ENCODE measurements at places on chromosomes 6 and 20. TPM values are rescaled to one million over a fixed set of nuclear protein-coding genes. Genes with fewer than 3 reads are reported as not detected.

Gene PLCB1
- 13.9 TPM for total RNA-seq

DNA sequence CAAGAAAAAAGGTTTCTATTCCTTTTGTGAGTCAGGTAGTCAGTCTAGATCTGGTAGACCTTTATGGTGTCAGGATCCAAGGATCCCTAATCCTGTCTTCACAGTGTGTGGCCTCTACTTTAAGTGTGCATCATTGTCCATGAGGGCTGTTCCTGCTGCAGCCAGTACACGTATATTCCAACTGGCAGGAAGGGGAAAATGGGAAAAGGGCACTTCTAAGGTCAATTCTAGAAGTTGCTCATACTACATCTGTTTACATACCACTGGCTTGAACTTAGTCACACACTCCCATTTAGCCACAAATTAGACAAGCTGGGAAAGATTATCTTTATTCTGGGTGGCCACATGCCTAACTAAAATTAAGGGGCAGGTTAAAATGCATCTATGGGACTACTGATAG lies 9.7 kb upstream of the MMS22L start:
- DNase-seq, result no peak

DNA sequence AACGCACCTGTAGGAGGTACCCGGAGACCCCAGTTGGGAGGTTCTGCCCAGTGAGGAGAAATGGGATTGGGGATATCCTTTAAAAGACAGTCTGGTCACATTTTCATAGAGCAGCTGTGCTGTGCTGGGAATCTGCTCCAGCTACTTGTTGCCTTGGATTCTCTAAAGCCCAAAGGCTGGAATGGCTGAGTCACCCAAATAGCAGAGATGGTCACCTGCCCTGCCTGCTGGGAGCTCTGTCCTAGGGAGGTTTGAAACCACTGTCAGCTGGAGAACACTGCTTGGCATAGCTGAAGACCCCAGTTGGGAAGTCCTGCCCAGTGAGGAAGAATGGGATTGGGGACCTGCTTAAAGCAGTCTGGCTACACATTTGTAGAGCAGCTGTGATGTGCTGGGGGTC lies 34.8 kb upstream of the TFB1M start:
- no peak for DNase-seq

DNA sequence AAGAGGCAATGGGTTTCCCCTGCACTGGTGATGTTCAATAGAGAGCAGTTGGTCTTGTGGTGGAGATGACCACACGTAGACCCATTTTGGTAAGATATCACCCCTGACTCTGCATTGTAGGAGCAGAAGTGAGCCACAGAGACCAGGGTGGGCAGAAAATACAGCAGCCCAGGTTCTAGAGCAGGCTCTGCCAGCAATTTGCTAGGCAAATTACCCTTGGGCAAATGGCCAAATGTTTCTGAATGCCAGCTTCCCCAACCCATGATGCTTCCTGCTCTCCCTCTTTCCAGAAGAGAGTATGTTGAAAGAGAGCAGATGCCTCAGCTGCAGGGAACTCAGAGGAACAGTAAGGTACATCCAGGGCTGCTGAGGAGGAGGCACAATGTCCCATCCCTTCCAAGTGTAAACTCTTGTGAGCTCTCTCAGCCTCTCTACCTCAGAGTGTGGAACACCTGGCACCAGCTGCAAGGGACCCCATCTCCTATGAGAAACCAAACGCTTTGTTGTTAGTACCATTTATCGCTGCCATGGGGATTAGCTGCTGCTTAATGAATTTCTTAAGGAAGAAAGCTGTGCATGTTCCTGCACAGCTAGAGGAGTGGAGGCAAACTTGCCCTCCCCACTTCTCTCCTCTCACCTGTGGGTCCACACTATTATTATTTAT lies 317.5 kb upstream of the MOCS1 start:
- DNase-seq, result no peak

GRCh38 chr6:144722154-144722737 lies 437.1 kb downstream of the UTRN start:
- no peak for DNase-seq

DNA sequence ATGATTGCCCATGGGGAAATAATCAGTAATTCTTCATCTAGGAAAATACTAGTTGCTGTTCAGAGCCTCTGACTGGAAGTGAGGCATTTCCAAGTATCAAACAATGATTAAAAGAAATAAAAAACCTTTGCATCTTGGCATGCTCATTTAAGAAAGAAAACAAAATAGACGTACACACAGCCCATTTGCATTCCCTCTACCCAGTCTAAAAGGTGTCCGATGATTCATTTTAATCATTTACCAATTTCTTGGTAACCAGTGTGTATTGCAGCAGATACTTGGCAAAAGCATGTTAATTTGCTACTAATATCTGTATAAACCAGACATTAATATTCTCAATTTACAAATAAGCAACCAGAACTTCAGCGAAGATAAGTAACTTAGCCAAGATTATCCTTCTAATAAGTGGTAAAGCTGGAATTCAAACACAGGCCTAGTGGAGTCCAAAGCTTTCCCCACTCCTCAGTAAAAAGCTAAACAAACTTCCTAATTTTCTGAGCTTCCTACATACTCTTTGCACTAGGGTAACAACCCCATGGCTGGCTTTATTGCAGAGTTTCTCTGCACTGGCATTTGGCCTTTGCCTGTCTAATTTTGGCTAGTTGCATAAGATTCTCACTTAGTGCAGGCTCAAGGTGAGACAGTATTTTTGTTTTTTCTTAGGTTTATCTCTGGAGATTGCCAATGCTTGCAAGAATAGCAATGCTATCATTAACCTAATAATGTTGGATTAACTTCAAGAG lies 338.1 kb downstream of the PRKN start:
- no peak for DNase-seq

GRCh38 chr20:53226826-53227225 lies 254.7 kb downstream of the TSHZ2 start:
- DNase-seq, result no peak

All from pancreas (tissue), 10 donors.